ENCODE measurements at places on chromosomes 5 and 9. TPM values are rescaled to one million over a fixed set of nuclear protein-coding genes. Genes with fewer than 3 reads are reported as not detected.

The TEX48 gene
- total RNA-seq, result 1.7 TPM

The TTC1 gene
- 50.1 TPM for total RNA-seq

The PAEP gene
- total RNA-seq, result not detected

The NXNL2 gene
- not detected for total RNA-seq

The SLIT3 gene
- total RNA-seq, result not detected

The LRRC19 gene
- total RNA-seq, result not detected

The STRBP gene
- total RNA-seq, result 26.5 TPM

The TAF11L6 gene
- total RNA-seq, result not detected
